ENCODE measurements at places on chromosomes 1 and 21. TPM values are rescaled to one million over a fixed set of nuclear protein-coding genes. Genes with fewer than 3 reads are reported as not detected.
A peak's percentile ranks its signal among the peaks of the same experiment; 100 is the strongest.

- no peak for DNase-seq
These were observed 8.4 kb downstream of the PLPP3 start for GRCh38 chr1:56570924-56571372.

GRCh38 chr1:65508051-65508450 lies 87.6 kb downstream of the LEPR start:
- no peak for DNase-seq

- peak; percentile 30 for DNase-seq
These were observed 122.6 kb upstream of the PPP2R5A start for GRCh38 chr1:212162635-212163034.

SAMD11 gene
- 26.5 TPM for total RNA-seq

DNA sequence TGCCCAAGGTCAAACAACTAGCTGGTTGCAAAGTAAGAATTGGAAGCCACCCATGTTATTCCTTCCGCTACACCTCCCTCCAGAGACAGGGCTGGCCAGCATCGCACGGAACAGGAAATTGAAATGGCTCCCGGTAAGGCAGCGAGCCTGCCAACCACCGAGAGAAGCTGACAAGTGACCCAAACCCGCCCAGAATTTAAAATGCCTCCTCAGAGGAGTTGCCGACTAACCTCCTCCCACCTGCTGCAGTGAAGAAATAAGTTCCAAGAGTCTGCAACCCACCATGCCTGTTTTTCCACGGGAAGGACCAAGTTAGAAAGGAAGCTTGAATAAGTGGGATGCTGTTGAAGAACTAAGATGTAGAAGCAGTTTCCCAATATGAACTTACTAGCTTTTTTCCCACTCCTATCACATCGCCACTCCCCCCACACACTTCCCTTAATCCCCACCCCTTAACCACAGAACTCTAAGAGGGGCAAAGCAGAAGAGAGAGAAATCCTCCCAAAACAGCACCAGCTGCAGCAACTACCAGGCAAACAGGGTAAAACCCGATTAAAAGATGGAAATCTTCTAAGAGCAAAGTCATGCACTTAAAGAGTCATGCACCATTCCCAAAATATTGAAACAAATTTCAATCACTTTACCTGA lies 78.6 kb downstream of the TIAM1 start:
- no peak for DNase-seq

DNA sequence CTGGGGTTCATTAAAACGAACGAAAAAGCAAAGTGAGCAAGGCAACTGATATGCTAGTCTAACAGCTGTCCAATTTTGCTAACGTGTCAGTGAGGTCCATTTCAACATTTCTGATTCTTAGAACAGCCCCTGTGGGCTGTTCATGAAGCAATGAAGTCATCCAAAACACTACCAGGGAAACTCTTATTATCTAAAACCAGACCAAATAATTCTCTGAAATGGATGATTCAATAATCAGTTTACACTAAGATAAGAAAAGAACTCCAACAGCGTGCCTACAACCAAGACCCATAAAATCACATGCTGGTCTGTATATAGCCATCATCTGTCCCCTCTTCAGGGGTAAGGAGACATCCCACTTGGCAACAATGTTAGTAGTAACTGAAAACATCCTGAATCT lies 122.7 kb downstream of the TGFBR3 start:
- DNase-seq, result no peak

DNA sequence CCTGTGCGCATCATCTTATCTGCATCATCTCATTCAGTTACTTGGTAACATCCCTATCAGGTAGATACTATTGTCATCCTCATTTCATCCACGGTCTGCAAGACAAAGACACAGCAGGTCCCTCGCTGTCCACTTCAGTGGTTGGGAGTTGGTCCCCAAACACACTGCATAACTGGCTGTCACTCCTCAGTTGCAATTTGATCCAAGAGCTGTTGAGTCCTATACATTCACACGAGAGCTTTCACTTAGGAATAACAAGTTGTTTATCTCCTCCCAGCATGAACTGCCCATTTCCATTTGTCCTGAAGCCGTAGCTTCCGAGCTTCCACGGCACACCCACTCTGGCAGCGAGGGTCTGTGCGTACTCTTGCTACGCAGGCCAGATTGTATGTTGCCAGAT lies 472.0 kb downstream of the CAMTA1 start:
- no peak for DNase-seq

DNA sequence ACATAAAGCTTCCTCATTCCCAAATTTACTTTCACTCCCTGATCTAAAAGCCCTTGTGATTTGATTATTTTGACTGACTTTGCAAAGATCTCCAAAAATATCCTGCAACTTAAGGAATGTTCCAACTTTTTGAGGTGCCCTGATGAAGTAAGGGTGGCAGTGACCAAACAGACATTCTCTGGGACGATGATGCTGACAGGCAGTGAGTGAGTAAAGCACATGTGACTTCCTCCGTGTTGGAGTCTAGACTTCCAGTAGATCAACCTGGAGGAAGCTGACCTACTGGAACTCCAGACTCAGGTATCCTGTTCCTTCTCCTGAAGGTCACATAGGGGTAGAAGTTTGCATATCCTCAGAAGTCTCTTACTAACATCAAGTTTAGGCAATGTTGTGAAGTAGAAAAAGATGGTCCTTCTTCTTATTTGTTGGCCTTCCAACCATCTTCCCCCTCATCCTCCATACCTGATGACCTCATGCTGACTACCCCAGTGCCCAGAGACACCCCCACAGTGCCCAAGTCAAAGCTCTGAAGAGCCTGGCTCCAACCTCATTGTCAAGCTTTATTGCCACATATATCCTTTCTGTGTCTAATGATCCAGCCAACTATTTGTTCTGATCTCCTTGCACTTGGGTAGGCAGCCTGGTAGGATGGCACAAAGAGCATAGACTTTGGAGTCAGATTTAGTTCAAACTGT lies 16.0 kb downstream of the TNFSF4 start:
- peak; percentile 18 for DNase-seq

DNA sequence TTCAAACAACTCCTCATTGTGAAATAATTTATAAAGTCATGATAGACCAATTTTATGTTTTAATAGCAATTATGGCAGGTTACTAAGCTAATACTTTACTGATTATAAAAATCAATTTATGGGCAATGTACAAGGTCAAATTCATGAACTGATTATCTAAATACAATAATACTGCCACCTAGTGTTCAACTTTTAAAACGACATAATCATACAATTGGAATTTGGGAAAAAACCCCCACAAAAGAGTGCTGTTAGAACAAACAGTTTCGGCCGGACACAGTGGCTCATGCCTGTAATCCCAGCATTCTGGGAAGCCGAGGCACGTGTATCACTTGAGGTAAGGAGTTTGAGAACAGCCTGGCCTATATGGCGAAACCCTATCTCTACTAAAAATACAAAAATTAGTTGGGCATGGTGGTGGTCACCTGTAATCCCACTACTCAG lies 14.0 kb downstream of the GTF2B start:
- DNase-seq, result peak; percentile 28
